ENCODE measurements at places on chromosomes 3 and 15.

- no peak for DNase-seq
Measured at GRCh38 chr3:42666022-42666421, 12.5 kb downstream of the ZBTB47 start.

GRCh38 chr15:81084716-81085115 lies 49.4 kb upstream of the CFAP161 start:
- DNase-seq, result no peak

DNA sequence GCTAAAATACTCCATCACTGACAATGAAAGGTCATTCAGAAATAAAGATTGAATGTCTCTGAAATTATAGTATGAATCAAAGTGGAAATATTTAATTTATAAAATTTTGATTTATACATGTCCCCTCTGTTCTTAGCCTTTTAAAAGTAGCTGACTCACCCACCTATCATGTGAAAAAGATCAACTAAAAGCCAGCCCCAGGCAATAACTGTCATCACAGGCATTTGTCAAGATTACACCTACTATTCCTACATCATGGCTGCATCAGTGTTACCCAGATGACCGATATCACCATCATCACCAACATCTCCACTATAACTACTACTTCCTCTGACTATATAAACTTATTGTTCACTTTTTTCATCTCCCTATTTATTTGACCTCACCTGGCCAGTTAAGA lies 14.3 kb upstream of the PIK3R4 start:
- DNase-seq, result no peak

DNA sequence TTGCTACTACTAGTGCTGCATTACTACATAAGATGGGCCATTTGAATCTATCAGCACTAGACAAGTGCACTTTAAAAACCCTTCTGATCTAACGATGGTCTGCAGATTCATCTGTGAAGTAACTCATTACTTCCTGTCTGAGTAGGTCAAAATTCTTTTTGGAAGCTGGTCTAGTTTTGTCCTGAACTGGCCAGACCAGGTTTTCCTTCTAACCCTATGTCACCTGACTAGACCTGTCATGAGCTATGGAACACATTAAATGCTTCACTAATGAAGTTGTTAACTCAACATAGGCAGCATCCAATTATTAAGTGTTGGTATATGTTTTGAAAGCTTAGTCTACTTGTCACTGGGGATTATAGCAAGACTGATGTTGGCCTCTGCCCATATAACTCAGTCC lies 10.1 kb upstream of the RBM5 start:
- peak; percentile 8 for DNase-seq

- DNase-seq, result peak; percentile 9
Measured at GRCh38 chr15:79084308-79084968, 6.1 kb downstream of the RASGRF1 start.

DNA sequence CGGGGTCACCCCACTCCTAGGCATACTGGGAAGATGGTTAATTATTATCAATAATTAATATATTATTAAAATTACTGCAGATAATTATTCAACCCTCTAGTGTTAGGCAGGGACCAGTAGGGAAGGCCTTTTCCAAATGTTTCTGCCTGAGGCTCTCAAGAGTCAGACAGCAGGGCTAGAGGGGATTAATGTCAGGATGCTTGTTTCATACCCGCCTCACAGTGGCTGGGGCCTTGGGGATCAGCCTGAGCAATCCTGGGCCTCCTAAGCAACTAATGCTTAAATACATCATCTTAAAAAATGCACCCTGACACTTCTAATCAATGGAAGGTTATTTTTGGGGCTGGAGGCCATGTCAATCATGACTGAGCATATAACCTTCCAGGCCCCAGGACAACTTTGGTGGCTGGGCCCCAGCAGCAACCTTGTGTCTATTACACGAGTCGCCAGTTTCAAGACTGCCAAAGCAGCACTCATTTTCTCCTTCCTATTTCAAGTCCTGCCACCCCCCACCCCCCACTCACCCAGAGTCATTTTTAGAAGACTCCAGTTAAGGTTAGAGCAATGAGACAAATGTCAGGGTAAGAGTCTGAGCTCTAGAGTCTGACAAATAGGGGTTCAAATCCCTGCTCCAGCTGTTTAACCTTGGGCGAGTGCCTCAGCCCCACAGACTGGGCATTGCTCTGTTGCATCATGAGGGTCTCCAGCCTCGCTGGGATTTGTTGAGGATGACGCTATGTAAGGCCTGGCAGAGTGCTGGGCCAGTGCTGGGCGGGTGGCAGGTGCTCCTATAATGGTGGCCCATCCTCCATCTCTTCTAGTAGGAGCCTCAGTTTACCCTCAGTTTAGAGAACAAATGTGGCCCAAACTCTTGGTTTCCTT lies 6.1 kb downstream of the AMOTL2 start:
- DNase-seq, result no peak
